ENCODE measurements at places on chromosomes 12 and 14. TPM values are rescaled to one million over a fixed set of nuclear protein-coding genes. Genes with fewer than 3 reads are reported as not detected.

The MAP1LC3B2 gene
- total RNA-seq, result 0.49 TPM

The RTL1 gene
- total RNA-seq, result not detected

The DDN gene
- 1.1 TPM for total RNA-seq

The IL26 gene
- total RNA-seq, result 8.1 TPM

The HOXC4 gene
- not detected for total RNA-seq

The SERPINA9 gene
- total RNA-seq, result not detected

The GSG1 gene
- total RNA-seq, result not detected

The ANKRD33 gene
- not detected for total RNA-seq

The SNW1 gene
- total RNA-seq, result 118 TPM

The EPYC gene
- total RNA-seq, result not detected

The SDSL gene
- total RNA-seq, result 0.54 TPM

The PLA2G1B gene
- not detected for total RNA-seq

The FBXO34 gene
- 26.6 TPM for total RNA-seq

The OTOGL gene
- 0.21 TPM for total RNA-seq

The CLEC4D gene
- not detected for total RNA-seq

The SLC17A8 gene
- not detected for total RNA-seq

The YAF2 gene
- total RNA-seq, result 46.8 TPM

The SOCS4 gene
- total RNA-seq, result 42.3 TPM

The ATG101 gene
- total RNA-seq, result 63.3 TPM

The KRT75 gene
- not detected for total RNA-seq

The PAPLN gene
- 0.39 TPM for total RNA-seq

The PALS1 gene
- total RNA-seq, result 5.2 TPM

The NELL2 gene
- 16.4 TPM for total RNA-seq

The EML5 gene
- total RNA-seq, result 1.7 TPM

The ERP27 gene
- total RNA-seq, result 2.3 TPM

The PLEKHG7 gene
- not detected for total RNA-seq

The PIANP gene
- total RNA-seq, result 0.08 TPM

The RTN1 gene
- not detected for total RNA-seq

The DNAI7 gene
- total RNA-seq, result 0.23 TPM

The TEAD4 gene
- total RNA-seq, result 11.5 TPM

The KLRC4 gene
- total RNA-seq, result not detected

The LRP1-AS gene
- total RNA-seq, result not detected

The CFL2 gene
- total RNA-seq, result 8.3 TPM

The HHIPL1 gene
- not detected for total RNA-seq

The TDRD9 gene
- not detected for total RNA-seq

The KLRD1 gene
- 2.5 TPM for total RNA-seq

The MGP gene
- not detected for total RNA-seq

The RBP5 gene
- total RNA-seq, result not detected

The SERPINA12 gene
- not detected for total RNA-seq

The AQP2 gene
- not detected for total RNA-seq

The BCL2L14 gene
- total RNA-seq, result 10.4 TPM

The TPH2 gene
- total RNA-seq, result not detected

The LTBR gene
- 0.64 TPM for total RNA-seq

The GDF3 gene
- total RNA-seq, result not detected

The SMIM41 gene
- total RNA-seq, result not detected

The RNASE7 gene
- total RNA-seq, result not detected

The RPS29 gene
- 1,860 TPM for total RNA-seq

The ATXN7L3B gene
- total RNA-seq, result 25.4 TPM

The BATF gene
- total RNA-seq, result 213 TPM

The BAG5 gene
- 33.8 TPM for total RNA-seq

The GLS2 gene
- 2.6 TPM for total RNA-seq

The CACNA2D4 gene
- total RNA-seq, result 6.1 TPM
